ENCODE measurements at places on chromosomes 11 and 22. TPM values are rescaled to one million over a fixed set of nuclear protein-coding genes. Genes with fewer than 3 reads are reported as not detected.

OR52I2 gene
- total RNA-seq, result not detected

OR52M1 gene
- total RNA-seq, result not detected

DNA sequence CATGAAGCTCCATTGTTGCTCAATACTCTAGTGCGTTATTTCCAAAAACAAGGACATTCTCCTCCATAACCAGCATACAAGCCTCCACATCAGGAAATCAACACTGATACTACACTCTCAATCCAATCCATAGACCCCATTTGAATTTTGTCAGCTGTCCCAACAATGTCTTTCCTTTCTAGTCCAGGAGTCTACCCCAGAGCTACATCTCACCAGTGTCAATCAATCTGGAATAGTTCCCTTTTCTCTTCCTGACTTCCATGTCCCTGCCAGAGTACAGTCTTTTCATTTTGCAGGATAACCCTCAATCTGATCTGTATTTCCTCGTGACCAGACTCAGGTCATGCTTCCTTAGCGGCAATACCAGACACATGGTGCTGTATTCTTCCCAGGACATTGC, 43.0 kb downstream of the TCF20 start:
- DNase-seq, result no peak

GRCh38 chr22:17629173-17629489, 582 bp upstream of the ATP6V1E1 start:
- DNase-seq, result no peak

DNA sequence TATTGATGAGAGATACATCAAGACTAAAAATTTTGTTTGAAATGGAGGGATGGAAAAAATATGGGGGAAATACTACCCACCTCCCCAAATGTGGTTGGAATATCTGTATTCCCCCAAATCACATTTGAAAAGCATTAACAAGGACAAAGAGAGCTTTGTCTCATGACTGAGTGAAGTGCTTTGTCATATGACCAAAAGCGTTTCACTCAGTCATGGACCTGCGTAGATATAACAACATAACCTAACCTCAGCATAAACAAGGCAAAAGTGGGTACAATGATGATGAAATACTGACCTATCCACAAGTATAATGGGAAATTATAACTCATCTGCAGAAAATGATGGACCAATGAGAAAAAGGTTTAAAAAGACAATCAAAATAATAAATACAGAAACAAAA, 418.3 kb downstream of the TBC1D22A start:
- no peak for DNase-seq

DNA sequence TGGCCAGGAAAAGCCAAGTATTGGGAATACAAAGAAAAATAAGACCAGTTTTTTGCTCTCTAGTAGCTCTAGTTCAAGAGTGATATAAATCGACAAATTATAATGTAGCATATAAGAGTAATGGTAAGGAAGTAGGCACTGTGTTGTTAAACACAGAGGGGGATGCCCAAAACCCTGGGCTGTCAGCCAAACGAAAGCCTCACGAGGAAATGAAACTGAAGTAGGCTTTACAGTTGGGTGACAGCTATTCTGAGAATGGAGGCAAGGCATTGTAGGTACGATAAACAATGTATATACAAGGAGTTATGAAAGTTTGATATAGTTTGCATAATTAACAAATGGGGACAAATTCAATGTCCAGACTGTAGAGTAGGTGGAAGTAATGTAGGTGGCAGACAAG, 176.4 kb downstream of the FAM181B start:
- DNase-seq, result no peak
